Esophagus squamous epithelium (tissue), 5 donors: ENCODE measurements at places on chromosomes 6 and 20.

DNA sequence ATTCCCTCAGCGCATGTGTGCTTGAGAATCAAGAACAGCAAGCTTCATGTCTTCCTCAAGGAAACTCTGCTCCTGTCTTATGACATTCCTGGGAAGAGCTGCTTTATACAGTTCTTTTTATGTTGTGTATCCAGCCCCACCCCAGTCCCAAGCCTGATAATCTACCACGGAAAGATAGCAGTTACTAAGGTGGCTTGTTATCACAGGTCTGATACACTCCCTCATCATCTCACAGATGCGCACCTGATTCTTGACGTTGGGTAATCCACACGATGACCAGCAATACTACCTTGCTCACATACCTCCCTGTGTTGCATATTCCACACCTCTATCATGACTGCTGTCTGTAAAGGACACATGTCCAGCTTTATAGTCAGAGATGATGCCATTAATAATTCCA lies 3.2 kb downstream of the NHLRC1 start:
- no peak for DNase-seq

DNA sequence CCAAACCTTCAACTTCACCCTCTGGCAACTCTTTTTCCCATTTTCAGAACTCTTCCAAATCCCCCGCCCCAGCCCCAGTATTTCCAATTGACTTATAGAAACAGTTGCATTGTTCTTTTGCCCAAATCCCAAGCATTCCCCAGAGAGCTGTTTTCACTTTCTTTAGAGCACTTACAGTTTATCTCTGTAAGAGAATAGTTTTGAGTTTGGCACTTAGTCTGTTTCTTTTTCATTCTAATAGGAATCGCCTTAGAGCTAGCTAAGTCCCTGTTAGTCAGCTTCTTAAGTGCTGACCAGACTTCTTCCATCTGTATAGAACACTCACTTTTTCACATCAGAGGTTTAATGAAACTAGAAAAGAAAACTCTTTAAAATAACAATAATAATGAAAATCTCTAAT lies 374.2 kb upstream of the FLRT3 start:
- no peak for DNase-seq

- DNase-seq = no peak
Observed at GRCh38 chr6:116714296-116714695, 33.3 kb downstream of the KPNA5 start.

DNA sequence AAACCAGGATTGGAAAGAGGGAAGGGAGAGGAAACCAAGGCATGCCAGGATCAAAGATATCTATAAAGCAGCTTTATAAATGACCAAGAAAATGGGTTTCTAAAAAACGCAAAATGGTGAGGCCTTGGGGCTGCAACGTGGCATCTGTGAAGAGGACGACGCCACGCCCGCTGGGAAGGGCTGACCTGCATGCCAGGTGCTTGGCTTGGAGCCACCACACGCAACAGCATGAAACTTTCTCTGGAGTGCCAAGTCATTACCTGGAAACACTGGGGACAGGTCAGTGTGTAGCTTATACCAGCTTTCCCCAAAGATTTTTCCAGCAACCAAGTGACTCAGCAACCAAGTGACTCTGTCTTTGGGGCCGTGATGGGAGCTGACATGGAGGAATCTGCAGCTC lies 82.5 kb downstream of the POPDC3 start:
- no peak for DNase-seq

GRCh38 chr20:22619806-22620205 lies 35.4 kb upstream of the FOXA2 start:
- DNase-seq = no peak

GRCh38 chr6:139485185-139485584 lies 110.7 kb upstream of the CITED2 start:
- no peak for DNase-seq
